AG04450 (cell line): ENCODE measurements at places on chromosomes 12 and 14. TPM values are rescaled to one million over a fixed set of nuclear protein-coding genes. Genes with fewer than 3 reads are reported as not detected.

The CMA1 gene
- not detected in 2 replicates for polyA plus RNA-seq

GRCh38 chr12:4172999-4173398 is 100.6 kb upstream of the CCND2 start:
- no peak for DNase-seq

GRCh38 chr14:75711796-75712211 is 50.8 kb downstream of the TTLL5 start:
- peak; percentile 34 for DNase-seq

DNA sequence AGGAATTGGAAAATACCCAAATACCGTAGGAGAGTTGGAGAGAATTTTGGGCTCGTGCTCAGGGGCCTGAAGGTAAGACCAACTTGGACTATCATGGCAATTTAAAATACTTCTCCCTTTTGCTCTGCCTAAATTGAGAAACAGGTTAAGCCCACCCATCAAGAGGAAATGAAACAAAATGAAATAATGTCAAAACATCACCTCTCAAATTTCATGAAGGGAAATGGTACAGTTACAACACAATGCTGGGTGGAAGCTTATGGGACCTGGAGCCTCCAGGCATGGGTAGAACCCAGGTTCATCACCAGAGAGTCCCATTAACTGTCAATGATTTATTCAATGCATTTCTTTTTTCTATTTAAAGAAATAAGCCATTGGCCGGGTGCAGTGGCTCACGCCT is 33.7 kb downstream of the FOS start:
- DNase-seq: no peak

DNA sequence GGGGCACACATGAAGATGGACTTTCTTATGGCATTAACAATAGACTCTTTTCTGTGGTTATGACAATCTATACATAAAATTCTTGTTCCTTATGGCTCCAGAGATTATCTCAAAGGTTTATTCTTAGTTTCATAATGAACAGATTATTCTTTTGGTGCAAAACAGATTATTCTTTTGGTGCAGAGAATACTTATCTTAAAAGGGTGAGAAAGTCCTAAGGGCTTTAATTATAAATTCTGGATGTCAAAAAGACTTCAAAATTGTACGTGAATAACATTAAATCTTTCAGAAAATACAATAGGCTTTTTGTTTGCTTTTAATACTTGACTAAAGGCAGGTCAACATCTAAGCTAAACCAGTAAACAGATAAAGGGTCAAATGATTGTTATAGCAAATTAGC is 69.3 kb downstream of the MNAT1 start:
- no peak for DNase-seq

GRCh38 chr14:90829677-90830076 is 13.4 kb upstream of the TTC7B start:
- DNase-seq: no peak

DNA sequence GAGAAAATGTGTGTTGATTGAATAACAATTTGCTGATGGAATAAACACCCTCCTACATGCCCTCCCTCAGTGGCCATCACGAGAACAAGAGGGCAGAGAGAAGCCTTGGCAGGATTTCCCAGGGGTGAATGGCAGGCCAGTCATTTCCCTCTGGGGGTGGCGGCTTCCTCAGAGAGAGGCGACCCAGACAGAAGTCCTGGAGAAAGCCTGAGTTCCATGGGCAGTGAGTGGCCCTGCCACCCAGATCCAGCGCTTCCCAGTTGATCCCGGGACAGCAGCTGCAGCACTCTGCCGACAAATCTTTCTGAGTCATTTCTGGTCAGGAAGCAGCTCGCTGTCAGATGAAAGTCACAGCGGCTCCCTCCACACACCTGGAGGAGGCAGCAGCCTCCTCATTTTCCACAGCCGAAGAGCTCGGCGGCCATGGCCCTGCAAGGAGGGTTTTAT is 123.0 kb downstream of the SCARB1 start:
- DNase-seq: no peak

The PTHLH gene
- polyA plus RNA-seq: 1.5 and 1.9 TPM in 2 replicates

The SLC6A12 gene
- polyA plus RNA-seq: 0.12 TPM in 1 of 2 replicates, not detected in the other

- DNase-seq: no peak
Observed at GRCh38 chr12:129641926-129642325, 261.9 kb downstream of the TMEM132D start.

DNA sequence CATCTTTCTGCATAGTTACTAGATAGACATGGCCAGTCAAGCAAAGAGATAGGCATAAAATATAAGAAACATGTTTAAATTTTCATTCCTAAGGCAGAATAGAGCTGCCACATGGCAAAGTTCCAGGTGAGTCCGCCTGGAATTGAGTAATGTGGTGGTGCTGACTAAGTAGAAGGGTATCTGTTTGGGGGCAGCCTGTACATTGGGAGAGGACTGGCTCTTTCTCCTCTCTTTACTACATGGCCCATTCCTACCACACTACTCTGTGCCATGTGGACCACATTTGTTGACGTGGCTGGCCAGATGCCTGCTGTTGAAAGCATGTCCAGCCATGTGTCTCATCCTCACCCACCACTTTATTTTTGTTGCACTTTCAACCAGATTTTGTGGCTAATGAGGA is 354.0 kb downstream of the ETNK1 start:
- DNase-seq: peak; percentile 80

The KLRB1 gene
- polyA plus RNA-seq: not detected in 2 replicates

- no peak for DNase-seq
Observed at GRCh38 chr12:15956413-15957185, 45.5 kb downstream of the DERA start.

DNA sequence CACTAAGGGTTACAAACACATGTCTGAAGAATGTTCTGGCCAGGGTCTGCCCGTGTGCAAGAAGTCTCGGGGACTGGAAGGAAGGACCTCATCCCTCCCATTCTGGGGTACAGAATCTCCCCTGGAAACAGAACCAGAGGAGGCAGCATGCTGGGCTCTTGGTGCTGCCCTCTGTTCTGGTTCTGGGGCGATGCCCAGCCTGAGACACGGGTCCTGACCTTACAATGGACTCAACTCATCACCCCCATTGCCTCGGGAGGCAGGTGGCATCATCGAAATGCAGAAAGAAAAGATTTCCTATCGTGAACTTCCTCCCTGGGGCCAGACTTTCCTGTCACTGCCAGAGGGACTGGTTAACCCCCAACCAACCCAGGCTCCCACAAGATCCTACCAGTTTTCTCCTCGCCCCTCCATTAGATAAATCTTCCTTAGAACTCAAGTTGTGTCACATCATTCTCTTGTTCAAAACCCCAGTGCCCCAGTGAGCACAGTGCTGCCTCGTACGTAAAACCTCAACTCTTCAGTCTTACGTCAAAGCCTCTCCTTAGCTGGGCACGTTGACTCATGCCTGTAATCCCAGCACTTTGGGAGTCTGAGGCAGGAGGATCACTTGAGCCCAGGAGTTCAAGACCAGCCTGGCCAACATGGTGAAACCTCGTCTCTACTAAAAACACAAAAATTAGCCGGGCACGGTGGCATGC is 52.1 kb downstream of the PSMA6 start:
- no peak for DNase-seq

- no peak for DNase-seq
Observed at GRCh38 chr12:97167598-97167997, 260.5 kb downstream of the NEDD1 start.

- DNase-seq: no peak
Observed at GRCh38 chr12:124327362-124328043, 32.6 kb downstream of the RFLNA start.

GRCh38 chr12:89454080-89454848 is 70.3 kb downstream of the GALNT4 start:
- no peak for DNase-seq

DNA sequence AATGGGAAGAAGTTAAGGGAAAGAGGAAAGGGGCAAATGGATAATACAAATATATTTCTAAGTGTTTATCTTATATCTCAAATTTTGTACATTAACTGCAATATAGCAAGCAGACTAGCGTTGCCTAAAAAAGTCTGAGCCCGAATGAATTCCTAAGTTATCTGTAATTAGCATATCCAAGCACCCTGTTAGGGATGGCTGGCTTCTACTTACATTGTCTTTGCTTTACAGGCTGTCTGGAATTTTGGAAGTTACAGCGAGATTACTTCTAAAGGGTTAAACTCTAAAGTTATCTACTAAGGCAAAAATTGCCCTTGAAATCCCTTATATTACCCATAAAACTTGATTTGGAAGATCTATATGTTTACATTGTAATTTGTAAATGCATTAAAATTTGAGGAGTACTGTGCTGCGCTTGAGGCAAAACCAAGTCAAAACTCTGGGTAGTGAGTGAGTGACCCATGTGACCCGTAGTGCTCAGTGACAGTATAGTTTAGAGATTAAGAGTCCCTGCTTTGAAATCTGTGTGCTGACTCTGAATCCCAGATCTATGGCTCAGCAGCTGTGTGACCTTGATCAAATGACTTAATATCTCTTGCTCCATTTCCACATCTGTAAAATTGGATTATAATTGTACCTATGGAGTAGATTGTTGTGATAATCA is 17.3 kb upstream of the LIN7A start:
- no peak for DNase-seq

GRCh38 chr14:21987937-21988336 is 314.3 kb upstream of the OR4E1 start:
- no peak for DNase-seq

- DNase-seq: no peak
Observed at GRCh38 chr12:62736596-62736995, 198.4 kb downstream of the PPM1H start.

GRCh38 chr14:56036353-56036752 is 81.9 kb upstream of the PELI2 start:
- no peak for DNase-seq

- no peak for DNase-seq
Observed at GRCh38 chr12:101671157-101671791, 26.2 kb upstream of the CHPT1 start.

- peak; percentile 82 for DNase-seq
Observed at GRCh38 chr12:14416658-14417057, 51.2 kb downstream of the ATF7IP start.

- DNase-seq: no peak
Observed at GRCh38 chr14:94699831-94700230, 70.1 kb downstream of the GSC start.

DNA sequence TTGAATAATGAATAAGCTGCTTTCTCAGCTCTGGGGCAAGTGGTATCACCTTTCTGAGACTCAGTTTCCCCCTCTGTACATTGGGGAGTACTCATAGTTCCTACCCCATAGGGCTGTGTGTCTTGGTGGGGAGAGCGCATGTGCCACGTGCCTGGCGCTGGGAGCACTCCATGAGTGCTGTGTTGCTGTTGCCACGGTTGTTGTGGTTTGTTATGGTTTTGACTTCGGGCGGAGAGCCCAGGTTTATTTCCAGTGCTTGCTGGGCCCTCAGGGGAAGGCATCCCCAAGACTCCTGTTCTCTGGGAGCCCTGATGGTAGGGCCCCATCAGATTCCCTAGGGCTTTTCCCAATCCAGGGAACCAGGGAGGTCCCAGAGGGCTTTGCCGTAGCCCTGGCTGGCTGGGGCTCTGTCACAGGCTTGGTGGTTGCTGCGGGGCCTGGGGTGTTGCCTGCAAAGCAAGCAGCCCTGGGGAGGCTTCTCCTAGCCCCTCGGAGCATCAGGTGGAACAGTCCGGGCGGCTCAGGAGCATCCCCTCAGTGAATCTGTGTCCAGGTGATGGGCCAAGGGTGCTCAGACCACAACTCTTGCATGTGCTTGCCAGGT is 18.6 kb downstream of the SH2B3 start:
- DNase-seq: no peak

GRCh38 chr14:31410048-31410650 is 10.2 kb downstream of the HEATR5A start:
- DNase-seq: no peak

DNA sequence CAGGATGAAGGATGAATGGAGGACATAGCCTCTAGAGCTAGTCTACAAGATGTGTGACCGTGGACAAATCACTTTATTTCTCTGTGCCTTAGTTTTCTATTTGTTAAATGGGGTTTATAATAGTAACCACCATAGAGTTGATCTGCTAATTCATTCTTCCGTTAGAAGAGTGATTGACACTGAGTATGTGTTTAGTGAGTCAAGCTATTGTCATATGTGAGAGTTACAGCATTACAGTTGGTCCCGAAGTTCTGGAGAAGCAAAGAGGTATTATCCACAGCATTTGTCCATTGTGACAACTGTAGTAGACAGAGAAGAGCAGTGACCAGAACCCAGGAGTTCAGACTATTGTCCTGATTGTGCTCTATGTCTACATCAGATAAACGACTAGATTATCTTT is 14.1 kb downstream of the FAR2 start:
- no peak for DNase-seq

GRCh38 chr12:2064071-2064507 is 11.3 kb downstream of the CACNA1C start:
- DNase-seq: no peak

GRCh38 chr14:104263675-104264358 is 125.4 kb downstream of the KIF26A start:
- DNase-seq: no peak
